ENCODE measurements at places on chromosomes 6 and 20.

DNA sequence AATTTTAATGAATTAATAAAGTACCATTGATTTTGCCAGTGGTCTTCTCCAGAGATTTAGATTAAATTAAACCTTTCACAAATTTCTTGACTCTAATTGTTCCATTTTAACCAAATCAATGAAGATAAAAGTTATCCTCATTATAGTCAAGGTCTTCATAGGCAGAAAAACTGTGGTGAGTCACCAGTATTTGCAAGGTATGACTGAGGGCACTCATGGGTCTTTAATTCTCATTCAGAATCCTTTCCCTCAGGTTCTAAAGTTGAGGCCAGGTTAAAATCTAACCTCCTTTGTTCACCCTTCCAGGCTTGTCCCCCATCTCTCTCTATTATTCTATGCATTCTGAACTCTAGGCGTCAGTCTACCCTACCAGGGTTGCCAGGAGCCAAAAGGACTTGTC lies 93.9 kb downstream of the JAG1 start:
- ATAC-seq = no peak

GRCh38 chr6:166729658-166730057 lies 102.6 kb upstream of the RPS6KA2 start:
- no peak for ATAC-seq

- no peak for ATAC-seq
These were observed 401 bp downstream of the CYP39A1 start for GRCh38 chr6:46652232-46652602.

DNA sequence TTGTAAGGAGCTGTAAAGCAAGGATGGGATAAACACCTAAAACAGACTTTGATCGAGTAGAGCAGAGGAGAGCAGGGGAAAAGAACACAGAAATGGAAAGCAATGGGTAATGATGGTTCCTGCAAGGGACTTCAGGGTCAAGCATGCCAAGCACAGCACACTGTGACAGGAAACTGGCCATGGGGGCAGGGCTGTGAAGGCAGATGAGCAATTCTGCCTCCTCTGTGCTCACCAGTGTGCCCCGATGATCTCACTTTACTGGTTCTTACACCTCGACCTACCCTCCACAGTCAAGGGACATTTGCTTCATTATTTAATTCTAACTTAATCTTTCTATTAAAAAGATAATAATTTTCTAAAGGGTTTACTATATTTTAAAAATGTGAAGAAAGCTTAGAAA lies 21.6 kb upstream of the MYB start:
- ATAC-seq = peak; percentile 57

DNA sequence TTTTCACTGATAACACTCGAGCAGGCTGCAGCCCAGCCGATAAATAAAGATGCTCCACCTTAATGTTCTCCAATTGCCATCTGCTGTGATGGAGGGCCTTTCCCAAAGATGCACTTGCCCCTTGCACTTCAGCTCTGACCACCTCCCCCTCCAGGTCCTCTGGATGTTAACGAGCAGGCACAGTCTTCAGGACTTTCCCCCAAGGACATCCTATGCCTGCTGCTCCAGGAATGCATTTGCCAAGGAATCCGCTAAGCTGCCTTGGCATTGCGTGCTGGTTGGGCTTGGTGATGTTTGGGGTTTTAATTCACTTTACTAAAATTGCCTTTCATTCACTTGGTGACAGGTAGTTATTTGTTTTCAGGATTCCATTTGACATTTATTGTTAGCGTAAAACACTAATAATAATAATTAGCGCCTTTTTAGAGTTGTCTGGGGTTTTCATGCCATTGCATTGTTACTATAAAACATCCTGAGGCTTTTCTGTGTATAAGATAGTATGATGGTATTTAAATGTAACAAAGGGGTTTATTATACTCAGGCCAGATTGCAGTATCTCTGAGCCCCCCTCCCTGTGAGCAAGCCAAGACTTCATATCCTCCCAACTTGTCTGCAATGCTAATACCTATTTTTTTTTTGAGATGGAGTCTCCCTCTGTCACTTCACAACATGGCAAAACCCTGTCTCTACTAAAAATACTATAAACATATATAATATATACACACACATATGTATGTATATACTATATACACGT lies 66.7 kb upstream of the TSHZ2 start:
- no peak for ATAC-seq

DNA sequence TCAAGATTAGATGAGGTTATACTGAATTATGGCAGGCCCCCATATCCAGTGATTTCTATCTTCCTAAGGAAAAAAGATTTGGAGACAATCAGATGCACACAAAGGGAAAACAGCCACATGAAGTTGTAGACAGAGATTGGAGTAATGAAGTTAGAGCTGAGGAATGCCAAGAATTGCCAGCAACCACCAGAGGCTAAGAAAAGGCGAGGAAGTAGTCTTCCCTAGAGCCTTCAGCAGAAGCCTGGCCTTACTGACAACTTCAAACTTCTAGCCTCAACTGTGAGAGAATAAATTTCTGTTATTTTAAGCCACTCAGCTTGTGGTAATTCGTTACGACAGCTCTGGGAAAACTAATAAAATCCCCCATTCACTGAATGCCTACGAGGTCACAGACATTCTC lies 473.9 kb downstream of the COL12A1 start:
- ATAC-seq = no peak
